ENCODE measurements at places on chromosomes 5 and 9.

- no peak for DNase-seq
Measured at GRCh38 chr5:145887217-145887616, 14.4 kb upstream of the GRXCR2 start.

DNA sequence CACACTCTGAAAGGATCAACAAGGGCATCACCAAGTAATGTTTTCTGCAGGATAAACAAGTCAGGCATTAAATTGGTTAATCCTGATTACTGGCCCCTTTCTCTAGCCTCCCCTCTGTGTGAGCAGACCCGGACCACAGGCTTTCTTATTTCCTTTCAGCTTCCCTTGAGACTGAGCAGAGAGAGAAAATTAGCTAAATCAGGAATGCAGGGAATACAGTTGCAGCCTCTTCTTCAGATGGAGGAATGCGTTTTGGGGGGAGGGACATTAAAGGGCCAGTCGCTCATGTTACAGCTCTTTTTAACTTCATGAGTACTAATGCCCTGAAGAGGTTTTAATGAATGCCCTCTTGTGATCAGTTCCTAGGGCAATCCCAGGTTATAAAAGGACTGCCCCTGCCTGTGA is 19.8 kb downstream of the PCDHAC2 start:
- no peak for DNase-seq

DNA sequence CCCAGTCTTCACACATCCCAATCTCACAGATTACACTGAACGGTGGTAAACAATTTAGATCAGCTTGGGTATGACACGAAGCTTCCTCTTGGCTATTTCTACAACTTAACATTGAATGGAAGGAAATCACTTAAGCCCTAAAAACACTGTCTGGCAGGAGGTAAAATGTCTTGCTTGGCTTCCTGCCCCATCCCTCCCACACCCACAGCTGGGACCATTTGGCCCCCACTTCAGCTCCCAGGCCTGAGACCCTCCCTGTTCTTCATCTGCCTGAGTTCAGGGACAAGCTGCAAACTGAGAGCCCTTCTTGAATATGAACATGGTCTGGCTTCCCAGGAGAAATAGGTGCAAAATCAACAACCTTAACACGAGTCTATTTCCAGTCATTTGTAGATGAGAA is 3.4 kb upstream of the COL15A1 start:
- no peak for DNase-seq

DNA sequence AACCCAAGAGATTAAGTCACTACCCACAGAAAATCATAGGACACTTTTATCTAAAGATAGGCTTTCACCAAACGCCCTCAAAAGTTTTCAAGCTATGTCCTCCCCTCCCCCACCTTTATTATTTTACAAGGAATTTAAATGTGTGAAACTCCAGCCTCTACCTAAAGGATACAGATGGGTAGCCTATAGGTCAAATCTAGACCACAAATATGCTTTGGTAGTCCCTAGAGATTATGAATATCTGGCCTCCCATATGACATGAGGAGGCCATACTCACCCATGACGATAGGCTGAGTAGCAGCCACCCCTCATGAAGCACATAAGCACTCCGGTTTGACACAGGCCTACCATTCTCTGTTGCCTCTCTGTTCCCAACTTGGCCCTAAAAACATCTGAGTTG is 11.9 kb downstream of the SIL1 start:
- DNase-seq, result no peak

- no peak for DNase-seq
Measured at GRCh38 chr5:43316421-43316820, 3.2 kb upstream of the HMGCS1 start.
